ENCODE measurements at places on chromosomes 3 and 15.
A peak's percentile ranks its signal among the peaks of the same experiment; 100 is the strongest.

- DNase-seq: no peak
Measured at GRCh38 chr3:139104062-139104461, 59.4 kb upstream of the PRR23C start.

GRCh38 chr3:48426944-48427629 lies 2.8 kb downstream of the PLXNB1 start:
- no peak for DNase-seq

GRCh38 chr3:177904621-177905020 lies 631.6 kb upstream of the KCNMB2 start:
- DNase-seq: no peak

- DNase-seq: no peak
Measured at GRCh38 chr15:101179341-101180153, 72.3 kb downstream of the CHSY1 start.

DNA sequence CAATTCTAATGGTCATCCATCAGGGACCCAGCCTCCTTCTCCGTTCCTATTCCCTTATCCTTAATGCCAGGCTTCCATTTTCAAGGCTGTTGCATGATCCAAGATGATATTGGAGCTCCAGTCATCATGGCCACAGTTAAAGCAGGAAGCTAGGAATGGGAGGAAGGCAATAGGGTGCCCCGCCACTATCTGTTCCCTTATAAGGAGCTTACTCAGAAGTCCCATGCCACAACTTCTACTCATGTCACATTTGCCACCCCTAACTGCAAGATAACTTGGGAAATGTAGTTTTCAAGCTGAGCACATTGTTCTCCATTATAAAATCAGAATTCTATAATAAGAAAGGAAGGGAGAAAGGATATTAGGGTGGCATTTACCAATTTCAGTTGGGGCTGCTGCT lies 38.6 kb upstream of the SPSB4 start:
- no peak for DNase-seq

DNA sequence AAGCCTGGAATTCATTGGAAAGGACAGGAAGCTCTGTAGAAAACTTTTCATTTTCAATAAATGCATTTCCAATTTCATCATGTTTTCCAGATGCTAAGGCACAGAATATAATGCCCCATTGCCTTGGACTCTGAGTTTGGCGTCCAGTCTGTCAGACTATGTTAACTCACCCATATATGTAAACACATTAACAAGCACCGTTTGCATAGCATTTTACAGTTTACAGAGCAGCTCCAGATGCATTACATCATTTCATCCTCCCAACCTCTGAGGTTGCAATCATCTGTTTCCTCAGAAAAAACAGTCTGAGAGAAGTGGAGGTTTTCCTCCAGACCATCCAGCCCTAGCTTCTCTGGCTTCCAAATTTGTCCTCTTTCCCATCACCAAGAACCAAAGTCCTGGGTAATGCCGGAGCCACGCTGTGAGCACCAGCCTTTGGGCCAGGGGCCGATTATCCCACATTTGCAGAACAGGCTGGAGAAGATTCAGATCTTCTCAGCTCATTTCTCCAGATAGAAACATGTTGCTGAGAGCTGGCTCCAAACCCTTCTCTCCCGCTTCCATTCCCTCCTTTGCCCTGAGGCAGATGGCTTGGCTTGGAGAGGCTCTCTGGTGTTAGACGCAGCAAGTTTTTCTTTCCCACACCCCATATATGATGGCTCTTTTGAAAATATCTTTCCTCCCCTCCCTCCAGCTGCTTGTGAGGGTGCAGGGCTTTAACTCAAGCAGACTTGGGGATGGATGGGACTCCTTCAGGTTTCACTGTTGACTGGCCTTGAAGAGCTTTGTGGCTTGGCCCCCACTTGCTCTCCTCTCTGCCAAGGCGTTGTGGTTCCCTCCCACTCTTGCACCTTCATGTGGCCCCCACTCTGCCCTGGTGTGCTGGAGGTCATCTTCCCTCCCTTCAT lies 26.0 kb downstream of the CYP19A1 start:
- no peak for DNase-seq

GRCh38 chr3:6605227-6605626 lies 255.7 kb upstream of the GRM7 start:
- DNase-seq: no peak

- no peak for DNase-seq
Measured at GRCh38 chr3:194588236-194588635, 45.0 kb downstream of the TMEM44 start.

DNA sequence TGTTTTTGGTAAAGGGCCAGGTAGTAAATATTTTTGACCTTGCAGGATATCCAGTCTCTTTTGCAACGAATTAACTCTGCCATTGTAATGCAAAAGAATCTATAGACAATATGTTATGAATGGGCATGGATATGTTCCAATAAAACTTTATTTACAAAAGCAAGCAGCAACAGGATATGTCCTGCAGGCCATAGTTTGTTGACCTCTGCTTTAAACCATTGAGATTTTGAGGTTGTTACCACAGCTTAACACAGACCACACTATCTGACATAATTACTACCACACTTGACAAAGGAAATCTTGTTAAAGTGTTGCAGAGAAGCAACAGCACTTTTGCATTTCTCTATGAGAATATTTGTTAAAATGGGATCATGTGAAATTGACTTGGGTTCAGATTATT lies 349.3 kb downstream of the ERC2 start:
- no peak for DNase-seq

DNA sequence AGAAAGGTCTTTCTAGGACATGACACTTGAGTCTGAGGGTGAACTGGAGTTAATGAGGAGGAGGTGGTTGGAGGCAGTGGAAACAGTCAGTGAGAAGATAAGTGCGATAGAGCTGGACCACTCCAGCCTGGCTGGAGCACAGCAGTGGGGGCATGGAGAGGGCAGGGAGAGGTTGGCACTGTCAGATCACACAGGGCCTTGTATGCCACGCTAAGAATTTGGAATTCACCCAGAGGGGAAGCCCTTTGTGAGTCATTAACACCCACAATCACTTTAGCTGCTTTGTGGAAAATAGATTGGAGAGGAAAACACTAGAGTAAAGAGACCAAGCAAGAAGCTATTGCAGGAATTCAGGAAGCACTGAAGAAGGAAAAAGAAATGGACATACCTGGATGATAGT lies 83.3 kb downstream of the ZNF621 start:
- DNase-seq: no peak

DNA sequence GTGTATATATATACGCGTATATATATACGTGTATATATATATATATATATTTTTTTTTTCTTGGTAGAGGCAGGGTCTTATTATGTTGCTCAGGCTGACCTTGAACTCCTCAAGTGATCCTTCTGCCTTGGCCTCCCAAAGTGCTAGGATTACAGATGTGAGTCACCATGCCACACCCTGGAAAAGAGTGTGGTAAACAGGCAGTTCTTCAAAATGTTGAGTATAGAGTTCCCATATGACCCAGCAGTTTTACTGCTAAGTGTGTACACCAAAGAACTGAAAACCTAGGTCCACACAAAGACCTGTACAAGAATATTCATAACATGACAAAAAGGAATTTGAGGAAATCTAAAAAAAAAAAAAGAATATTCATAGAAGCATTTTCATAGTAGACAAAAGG lies 71.8 kb upstream of the GCNT3 start:
- no peak for DNase-seq

DNA sequence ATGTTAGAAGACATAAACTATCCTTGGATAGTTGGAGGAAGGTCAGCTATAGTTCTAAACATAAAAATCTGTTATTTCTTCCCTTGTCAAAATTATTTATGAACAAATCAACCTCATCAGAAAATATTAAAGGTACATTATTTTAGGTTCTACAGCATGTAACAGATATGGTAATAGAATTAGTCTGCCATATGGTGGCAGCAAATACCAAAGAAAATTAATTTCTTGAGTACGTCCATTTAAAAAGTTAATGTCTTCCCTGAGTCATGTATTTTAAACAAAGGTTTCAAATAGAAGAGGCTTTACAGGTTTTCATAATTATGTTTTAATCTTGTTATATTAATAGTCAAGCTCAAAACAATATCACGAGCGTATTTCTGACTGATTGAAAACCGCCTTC lies 17.9 kb upstream of the ANKRD28 start:
- peak; percentile 58 for DNase-seq

DNA sequence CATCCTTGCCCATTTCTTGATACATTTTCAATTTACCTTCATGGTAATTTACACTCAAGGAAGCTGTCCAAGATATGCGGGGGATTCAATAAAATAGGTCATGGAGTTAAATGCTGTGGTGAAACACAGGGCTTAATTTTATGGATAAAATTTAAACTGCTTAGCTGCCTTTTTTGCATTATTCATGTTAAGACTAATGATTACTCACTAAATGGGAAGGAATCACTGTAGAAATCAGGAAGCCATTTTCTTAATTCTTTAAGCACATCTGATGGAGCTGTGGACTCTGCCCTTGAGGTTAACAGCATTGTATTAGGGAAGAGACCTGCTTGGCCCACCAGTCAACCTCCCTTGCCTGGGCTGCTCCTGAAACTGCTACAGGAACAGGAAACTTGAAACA lies 62.5 kb upstream of the RBP1 start:
- DNase-seq: no peak

- DNase-seq: no peak
Measured at GRCh38 chr15:30953731-30954378, 37.6 kb downstream of the MTMR10 start.

DNA sequence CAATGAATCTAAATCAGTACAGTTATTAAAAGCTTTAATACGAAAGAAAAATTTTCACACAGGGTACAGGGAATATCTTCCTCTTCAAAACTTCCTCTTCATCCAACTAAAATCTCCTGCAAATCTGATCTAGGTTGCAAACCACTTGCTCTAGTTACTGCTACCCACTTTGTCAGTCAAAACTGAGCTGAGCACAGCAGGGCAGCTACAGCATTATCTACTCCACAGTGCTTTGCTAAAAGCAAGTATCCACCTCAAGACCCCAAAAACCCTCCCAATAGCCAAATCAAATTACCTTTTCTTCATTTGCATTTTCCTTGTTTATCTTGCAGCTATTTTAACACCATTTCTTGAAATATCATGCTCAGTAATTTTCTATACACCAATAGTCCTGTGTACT lies 14.7 kb downstream of the ZNF280D start:
- DNase-seq: no peak

DNA sequence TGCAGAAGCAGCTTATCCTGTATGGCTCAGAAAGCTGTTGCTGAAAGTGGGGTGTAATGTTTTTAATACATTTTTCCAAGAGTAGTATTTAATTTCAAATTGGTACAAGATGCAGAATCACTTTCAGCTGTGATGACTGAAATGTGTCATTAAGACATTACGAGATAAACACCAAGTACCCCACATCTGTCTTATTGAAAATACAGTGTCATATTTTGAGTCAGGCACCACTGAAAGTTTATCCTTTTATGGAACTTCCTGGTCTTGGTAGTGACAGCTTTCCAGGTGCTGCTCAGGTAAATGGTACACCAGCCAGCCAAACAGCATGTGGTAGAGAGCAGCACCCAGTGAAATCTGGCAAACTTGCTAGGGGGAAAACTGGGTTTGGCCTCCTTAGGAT lies 16.9 kb downstream of the ASTE1 start:
- no peak for DNase-seq

DNA sequence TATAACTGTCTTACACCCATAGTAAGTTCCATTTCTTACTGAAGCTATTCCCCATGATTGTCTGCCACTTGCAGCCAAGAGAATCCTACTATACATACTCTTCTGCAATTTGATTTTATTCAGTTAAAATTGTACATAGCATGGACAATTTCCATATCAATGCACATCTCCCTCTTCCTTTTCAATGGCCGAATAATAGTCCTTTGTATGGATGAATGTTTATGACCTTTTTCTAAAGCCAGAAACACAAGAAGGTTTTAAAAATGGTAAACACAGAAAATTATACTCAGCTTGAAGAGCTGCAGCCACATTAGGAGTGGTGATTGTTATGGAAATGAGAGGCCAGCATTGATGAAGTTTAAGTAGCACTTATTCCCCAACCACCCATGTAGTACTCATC lies 8.5 kb upstream of the ERC2 start:
- DNase-seq: no peak

DNA sequence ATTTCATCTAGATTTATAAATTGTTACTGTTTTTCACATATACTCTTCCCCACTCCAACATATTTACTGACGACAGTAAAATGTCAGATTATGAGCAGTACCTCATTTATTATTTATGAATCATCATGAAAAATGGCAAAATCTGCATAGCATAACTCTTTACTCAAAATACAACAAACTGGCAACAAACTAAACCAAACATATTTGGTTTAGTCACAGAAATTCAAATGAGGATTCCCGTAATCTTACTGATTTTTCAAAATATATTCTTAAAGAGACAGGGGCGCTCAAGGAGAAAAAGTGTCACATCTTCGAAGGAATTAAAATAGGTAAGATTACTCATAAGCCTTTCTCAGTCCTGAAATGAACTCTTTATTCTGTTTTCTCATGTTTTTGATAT lies 3.0 kb upstream of the GPR87 start:
- no peak for DNase-seq

DNA sequence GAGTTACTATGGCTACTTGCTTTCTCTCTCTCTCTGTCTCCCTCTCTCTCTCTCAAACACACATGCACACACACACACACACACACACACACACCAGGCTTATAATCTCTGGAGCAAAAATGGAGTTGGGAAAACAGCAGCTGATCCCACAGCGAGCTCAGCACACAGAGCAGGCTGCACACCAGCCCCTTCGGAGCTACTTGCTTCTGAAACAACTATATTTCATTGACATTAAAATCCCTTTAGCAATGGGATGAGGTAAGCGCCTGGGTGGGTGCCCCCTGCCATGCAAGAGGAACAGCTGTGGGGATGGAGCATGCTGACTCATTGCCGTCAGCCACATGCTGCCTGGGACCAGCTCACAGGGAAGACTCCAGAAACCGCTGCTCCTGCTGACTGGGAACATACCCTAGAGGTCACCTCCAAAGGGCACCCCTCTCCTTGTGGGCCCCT lies 45.7 kb downstream of the B3GNT5 start:
- no peak for DNase-seq

DNA sequence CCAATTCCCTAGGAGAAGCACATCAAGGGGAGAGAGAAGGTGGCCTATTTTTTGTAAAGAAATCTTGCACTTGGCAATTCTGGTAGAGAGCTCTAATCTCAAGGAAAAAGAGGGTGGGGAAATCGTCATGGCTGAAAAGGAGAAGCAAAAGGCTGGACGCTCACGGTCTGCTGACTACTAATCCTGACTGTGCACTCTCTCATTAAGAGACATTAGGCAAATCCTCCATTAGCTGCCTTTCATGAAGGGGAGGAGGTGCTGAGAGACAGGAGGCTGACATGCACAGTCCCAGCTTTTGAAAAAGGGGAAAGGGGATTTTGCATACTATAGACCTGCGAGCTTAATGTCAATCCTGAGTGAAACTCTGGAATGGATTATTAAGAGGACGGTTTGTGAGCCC lies 170.0 kb downstream of the NR2F2 start:
- no peak for DNase-seq

Data from CD4-positive, alpha-beta T cell treated with Interleukin-10 for 1 hour (primary cell).